ENCODE measurements at places on chromosomes 2 and 18. TPM values are rescaled to one million over a fixed set of nuclear protein-coding genes. Genes with fewer than 3 reads are reported as not detected.

DNA sequence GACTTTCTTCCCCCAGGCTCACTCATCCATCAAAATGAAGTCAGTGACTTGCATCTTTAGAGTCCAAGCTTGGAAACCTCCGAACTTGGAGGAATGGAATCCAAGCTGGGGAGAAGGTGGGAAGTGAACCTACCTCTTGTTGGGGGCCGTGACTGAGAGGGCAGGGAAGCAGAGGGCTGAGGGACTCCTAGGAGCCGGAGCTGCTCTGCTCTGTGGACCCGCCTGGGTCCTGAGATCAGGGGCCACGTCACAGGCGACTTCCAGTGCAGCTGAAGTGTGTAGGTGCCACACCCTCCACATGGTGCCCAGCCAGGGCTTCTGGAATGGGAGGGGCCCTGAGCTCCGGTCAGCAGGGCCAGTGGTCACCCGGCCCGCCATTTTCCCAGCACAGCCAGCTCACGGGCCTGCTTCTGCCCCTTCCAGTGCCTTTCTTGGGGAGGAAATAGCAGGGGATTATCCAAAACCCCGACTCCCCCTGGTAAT, 63.4 kb upstream of the OTOS start:
- DNase-seq, result no peak

GRCh38 chr2:239175181-239175580, 225.6 kb downstream of the HDAC4 start:
- no peak for DNase-seq

- no peak for DNase-seq
Measured at GRCh38 chr18:22981274-22982133, 48.4 kb downstream of the RBBP8 start.

- DNase-seq, result no peak
Measured at GRCh38 chr2:18046558-18047212, 168.2 kb downstream of the KCNS3 start.

- no peak for DNase-seq
Measured at GRCh38 chr18:77203851-77204250, 45.8 kb upstream of the GALR1 start.

GRCh38 chr2:53275743-53276142, 491.9 kb upstream of the CHAC2 start:
- DNase-seq, result no peak

DNA sequence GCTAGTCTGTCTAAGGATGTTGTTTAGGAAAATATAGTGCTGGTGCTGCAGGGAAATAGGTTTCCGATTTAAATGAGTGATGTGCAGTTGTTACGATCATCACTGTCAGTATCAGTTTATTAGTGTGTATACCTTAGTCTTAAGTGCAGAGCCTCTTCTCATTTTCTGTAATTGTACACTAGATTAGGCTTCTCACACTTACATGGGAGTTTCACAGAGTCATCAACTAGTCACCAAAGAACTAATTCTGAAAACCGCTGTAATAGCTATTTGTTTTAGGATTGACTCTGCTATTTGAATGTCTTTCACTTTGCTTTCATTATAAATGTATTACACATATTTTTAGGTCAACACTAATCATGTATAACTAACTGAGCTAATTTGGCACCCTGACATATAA, 99.8 kb upstream of the ZEB2 start:
- DNase-seq, result no peak

POTEC gene
- total RNA-seq, result not detected

EFR3B gene
- 3.3 TPM for total RNA-seq

C2orf66 gene
- not detected for total RNA-seq

TXNDC9 gene
- 43.3 TPM for total RNA-seq

FZD7 gene
- 103 TPM for total RNA-seq

All from H7 (cell line).